ENCODE measurements at places on chromosomes 3 and 15.

DNA sequence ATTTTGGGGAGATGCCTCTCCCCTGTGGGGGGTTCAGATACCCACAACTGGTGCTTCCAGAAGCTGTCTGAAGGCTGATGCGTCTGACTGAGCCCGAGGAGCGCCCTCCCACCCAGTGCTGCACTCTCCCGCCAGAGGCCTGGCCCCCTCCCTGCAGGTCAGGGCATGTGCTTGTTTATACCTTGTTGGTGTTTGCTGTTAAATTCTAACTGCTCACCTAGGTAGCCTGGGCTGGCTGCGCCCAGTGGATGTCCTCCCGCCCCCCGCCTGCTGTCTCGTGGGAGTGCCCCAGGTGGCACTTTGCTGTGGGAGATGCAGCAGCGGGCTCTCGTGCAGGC, 12.9 kb downstream of the KLF13 start:
- DNase-seq, result no peak

DNA sequence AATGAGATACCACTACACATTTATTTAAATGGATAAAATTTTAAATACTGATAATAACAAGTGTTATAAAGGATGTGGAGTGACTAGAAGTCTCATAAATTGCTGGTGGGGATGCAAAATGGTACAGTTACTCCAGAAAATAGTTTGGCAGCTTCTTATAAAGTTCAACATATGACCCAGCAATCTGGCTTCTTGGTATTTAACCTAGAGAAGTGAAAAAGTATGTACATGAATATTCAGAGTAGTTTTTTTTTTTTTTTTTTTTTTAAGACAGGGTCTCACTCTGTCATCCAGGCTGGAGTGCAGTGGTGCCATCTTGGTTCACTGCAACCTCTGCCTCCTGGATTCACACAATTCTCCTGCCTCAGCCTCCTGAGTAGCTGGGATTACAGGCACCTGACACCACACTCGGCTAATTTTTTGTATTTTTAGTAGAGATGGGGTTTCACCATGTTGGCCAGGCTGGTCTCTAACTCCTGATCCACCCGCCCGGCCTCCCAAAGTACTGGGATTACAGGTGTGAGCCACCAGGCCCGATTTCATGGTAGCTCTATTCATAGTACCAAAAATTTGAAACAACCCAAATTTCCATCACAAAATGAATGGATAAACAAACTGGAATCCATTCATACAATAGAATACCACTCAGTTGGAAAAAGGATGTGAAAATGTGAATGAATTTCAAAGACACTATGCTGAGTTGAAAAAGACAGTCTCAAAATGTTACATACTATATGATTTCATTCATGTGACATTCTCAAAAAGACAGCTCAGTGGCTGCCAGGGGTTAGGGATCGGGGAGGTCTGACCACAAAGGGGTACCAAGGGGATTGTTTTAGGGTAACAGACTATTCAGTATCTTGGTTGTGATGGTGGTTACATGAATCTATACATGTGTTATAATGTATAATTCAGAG, 14.4 kb downstream of the RRP9 start:
- no peak for DNase-seq

GRCh38 chr3:18729671-18730070, 304.5 kb upstream of the SATB1 start:
- DNase-seq, result no peak

DNA sequence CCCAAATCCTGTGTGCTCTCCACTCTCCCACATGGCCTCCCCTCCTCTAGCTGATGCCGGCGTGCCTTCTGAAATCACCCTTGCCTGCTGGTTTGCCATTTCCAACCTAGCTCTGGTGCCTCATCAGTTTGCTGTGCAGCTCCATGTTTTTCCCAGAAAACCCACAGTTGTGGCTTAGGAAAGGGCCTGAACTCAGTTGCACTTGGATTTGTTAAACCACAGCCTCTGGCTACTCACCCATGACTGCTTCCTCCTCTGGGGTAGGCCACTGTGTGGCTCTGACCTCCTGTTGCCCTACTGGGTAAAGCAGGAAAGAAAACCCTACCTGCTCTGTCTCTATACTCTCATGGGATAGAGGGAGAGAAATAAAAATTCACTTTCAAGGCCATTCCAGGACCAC, 97.3 kb downstream of the DAPK2 start:
- DNase-seq, result no peak

GRCh38 chr15:92029767-92030166, 176.3 kb downstream of the SLCO3A1 start:
- DNase-seq, result no peak

DNA sequence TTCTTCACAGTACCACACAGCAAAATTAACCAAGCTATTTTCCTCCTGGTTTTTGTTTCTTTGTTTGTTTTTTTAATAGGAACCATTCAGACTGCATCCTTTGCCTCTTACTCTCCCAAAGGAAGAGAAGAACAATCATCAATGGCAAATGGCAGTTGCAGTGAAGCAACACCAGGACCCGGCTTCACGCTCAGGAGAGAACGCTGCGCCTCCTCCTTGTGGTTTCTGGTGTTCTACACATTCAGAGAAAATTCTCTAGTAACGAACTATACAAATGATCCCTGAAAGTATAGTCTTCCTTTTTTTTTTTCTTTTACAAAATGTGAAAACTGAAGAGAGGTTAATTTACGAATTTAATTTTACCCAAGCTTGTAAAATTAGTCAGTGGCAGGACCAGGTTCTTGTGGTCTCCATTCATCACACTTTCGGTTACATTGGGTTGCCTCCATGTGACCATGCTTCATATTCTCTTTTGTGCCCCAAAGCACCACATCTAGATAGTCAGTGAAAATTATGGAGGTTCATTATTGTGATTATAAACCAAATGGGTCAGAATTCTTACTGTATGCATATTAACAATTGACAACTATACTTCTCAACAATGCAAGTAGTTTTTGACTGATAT, 10.6 kb upstream of the MINDY2 start:
- no peak for DNase-seq

- no peak for DNase-seq
These were observed 21.3 kb upstream of the BNC1 start for GRCh38 chr15:83305704-83306291.

GRCh38 chr15:89845305-89845893, 30.7 kb upstream of the ANPEP start:
- DNase-seq, result no peak

GRCh38 chr3:107206945-107207344, 170.3 kb upstream of the CCDC54 start:
- DNase-seq, result no peak

GRCh38 chr3:160049988-160050387, 61.4 kb downstream of the IL12A start:
- no peak for DNase-seq

DNA sequence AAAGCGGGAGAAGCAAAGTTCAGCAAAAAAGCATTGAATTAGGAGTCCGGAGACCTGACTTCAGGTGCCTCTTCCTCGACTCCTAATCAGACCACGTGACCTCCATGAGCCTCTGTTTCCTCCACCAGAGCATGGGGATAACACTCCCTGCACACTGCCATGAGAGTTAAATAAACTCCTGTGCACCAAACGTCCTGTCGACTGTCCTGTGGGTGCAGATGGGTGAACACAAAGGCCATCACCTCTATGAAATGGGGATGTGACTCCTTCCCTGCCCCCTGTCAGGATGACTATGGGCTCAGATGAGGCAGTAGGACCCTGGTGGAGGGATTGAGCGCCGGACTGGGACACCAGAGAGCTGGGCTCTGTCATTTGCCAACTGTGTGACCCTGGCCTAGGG, 13.5 kb upstream of the TSPAN3 start:
- DNase-seq, result no peak

GRCh38 chr3:98545940-98546339, 14.2 kb downstream of the GPR15 start:
- no peak for DNase-seq

- DNase-seq, result no peak
These were observed 106.4 kb upstream of the SLC2A2 start for GRCh38 chr3:171132873-171133272.

- DNase-seq, result peak; percentile 36
These were observed 72.6 kb downstream of the MYO1E start for GRCh38 chr15:59299929-59300617.

GRCh38 chr15:68502398-68502901, 70.5 kb upstream of the ITGA11 start:
- DNase-seq, result no peak

GRCh38 chr3:79217096-79217495, 550.7 kb downstream of the ROBO1 start:
- DNase-seq, result no peak

GRCh38 chr3:124174910-124175874, 183.3 kb upstream of the ROPN1 start:
- no peak for DNase-seq

- no peak for DNase-seq
These were observed 32.1 kb upstream of the RFTN1 start for GRCh38 chr3:16545413-16546185.

DNA sequence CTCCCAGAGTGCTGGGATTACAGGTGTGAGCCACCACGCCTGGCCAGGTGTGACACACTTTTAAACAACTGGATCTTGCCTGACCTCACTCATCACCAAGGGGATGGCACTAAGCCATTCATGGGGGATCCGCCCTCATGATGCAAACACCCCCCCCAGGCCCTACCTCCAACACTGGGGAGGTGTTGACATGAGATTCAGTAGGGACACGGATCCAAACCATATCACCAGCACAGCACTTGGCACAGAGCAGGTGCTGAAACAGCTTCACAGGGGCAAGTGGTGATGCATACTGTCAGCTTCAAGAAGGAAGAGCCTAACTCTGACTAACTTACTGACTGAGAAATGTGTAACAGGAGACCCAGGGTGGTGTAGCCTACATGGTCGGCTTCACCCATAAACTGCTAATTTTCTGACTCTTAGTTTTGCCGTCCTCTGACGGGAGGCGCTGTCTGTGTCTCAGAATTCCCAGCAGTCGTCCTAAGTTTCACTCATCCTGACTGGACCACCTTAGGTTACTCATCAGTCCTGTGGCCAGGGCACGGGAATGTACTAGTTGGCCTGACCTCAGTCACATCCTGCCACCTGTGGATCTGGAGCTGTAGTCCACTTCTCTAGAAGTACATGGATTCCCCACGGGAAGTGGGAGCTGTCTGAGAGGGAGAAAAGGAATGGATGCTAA, 81.9 kb upstream of the PLXNA1 start:
- no peak for DNase-seq

DNA sequence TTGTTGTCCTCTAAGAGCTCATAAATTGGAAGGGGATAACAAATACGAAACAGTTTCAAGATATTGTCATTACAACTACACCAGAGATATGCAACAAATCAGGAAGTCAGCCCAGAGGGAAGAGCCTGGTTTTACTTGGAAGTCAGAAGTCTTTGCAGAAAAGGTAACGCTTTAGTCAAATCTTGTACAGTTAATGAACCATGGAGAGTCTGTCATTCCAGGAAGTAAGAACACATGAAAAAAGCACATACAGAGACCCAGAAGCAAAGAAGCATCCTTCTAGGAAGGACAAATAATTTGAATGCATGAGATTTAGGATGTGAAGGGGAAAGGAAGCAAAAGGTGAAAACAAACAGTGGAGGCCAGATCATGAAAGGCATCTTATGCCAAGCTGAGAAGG, 19.6 kb downstream of the DYNC1LI1 start:
- no peak for DNase-seq

DNA sequence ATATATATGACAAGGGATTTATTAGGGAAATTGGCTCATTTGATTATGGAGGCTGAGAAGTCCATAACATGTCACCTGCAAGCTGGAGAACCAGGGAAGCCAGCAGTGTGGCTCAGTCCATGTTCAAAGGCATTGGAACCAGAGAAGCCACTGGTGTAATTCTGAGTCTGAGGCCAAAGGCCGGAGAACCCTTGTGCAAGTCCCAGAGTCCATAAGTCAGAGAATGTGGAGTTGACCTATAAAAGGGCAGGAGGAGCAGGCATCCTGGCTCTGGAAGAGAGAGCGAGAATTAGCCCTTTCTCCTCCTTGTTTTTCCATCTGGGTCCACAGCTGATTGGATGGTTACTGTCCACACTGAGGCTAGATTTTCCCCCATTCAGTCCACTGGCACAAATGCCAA, 319.8 kb downstream of the IGSF11 start:
- no peak for DNase-seq

- peak; percentile 84 for DNase-seq
These were observed 28.4 kb downstream of the CCDC12 start for GRCh38 chr3:46947981-46948791.

- DNase-seq, result no peak
These were observed 8.6 kb downstream of the PKM start for GRCh38 chr15:72222393-72222792.

DNA sequence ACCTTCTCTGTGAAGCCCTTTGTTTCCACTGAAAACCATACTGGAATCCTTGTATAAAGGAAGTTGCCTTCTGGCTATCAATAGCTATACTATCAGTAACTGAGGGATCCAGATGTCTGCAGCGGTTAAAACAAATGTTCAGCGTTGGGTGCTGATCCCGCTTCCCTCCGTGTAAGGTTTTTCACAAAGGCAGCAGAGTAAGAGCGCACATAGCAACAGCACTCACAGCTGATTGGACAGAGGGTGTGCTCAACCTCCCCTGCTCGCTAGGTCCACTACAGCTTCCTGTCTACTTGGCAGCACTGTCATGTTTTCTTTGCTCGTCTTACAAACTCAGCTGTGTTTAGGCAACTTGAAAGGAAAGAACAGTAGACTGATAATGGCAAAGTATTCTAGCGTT, 27.3 kb downstream of the ATOSA start:
- DNase-seq, result peak; percentile 15

GRCh38 chr3:100776746-100777145, 67.5 kb downstream of the TFG start:
- no peak for DNase-seq

- DNase-seq, result no peak
These were observed 17.3 kb downstream of the FAIM start for GRCh38 chr3:138625707-138626365.

DNA sequence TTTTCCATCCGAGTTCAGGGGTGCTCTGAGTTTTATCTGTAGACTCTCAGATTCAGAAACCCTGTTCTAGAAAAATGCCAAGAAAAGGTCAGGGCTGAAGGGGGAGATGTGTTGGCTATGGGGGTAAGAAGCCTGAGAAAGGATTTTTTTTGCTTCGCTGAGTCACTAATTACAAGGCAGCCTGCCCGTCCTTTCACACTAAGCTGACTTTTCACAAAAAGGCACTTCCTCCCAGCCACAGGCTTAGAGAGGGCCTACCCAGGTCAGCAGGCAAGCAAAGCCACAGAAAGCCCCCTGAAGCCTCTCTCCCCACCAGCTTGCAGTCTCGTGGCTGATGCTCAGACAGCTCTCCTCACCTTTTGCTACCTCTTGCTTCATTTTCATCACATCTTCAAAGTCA, 192.6 kb upstream of the PRICKLE2 start:
- DNase-seq, result no peak

- no peak for DNase-seq
These were observed 165.3 kb upstream of the MCTP2 start for GRCh38 chr15:94066046-94066445.

GRCh38 chr15:88661041-88661700, 22.4 kb downstream of the ISG20 start:
- no peak for DNase-seq
